Sciatic nerve (tissue), 2 donors: ENCODE measurements at places on chromosomes 1 and 21. TPM values are rescaled to one million over a fixed set of nuclear protein-coding genes. Genes with fewer than 3 reads are reported as not detected.

- peak; percentile 73 for DNase-seq
Observed at GRCh38 chr1:218344814-218345672, at the start of gene TGFB2. TGFB2 (plus strand) TSS chr1:218345336; CDS start chr1:218346702, 1,366 bp downstream.

- DNase-seq = no peak
Observed at GRCh38 chr21:14095056-14095455, 115.7 kb downstream of the LIPI start.

- no peak for DNase-seq
Observed at GRCh38 chr1:35085421-35085820, 6.2 kb downstream of the ZMYM1 start.

DNA sequence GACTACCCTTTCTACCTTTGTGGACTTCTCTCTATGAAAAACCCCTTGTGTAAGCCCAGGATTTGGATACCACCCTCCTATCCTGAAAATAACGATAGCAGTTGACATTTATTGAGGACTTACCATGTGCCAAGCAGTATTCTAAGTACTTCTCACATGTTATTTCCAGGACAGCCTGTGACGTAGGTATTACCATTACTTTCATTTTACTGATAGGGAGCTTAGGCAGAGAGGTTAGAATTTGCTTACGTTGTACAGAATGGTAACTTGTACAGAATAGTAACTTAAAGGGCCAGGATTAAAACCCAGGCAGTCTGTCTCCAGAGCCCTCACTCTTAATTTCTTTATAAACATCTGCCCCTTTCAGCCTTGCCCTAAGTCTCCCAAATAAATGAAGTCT, 138.3 kb downstream of the NTMT2 start:
- DNase-seq = no peak

DNA sequence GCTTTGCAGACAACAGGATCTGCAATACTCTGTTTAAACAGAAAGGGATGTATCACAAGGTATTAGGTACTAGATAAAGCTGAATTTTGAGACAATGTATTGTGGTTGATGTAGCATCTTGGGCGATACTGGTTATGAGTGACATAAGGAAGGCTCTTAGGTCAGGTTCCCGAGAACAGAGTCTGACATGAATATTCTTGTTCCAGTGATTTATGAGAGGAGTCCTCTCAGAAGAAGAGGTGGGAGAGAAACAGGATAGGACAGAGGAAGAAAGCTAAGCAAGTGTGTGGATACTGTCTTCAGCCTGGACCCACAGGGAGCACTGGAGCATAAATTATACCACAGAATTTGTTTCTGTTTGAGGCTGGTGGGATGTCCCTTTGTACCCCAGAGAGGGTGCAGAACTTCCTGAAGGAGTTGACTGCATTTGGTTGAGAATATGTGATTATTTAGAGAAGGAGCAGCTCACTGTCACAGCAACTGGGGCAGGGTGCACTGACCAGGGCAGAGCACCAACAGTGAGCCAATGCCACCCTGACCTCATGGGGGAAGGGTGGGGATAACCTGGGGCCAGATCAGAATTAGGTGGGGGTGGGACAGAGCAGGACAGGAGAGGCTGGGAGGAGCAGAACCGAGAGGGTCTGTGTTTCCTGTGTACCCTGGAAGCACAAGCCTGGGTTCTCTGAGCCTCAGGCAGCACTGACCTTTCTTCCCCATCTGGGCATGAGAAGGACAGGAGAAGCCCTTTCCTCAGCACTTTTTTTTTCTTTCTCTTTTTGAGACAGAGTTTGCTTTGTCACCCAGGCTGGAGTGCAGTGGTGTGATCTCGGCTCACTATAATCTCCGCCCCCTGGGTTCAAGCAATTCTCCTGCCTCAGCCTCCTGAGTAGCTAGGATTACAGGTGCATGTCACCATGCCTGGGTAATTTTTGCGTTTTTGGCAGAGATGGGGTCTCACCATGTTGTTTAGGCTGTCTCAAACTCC, 36.3 kb upstream of the SLC6A9 start:
- no peak for DNase-seq

GRCh38 chr1:116334015-116334547, 39.0 kb upstream of the ATP1A1 start:
- DNase-seq = no peak

GRCh38 chr1:205355075-205355453, 1.7 kb downstream of the KLHDC8A start:
- no peak for DNase-seq

GRCh38 chr1:88061492-88062177, 622.4 kb upstream of the PKN2 start:
- peak; percentile 72 for DNase-seq

DNA sequence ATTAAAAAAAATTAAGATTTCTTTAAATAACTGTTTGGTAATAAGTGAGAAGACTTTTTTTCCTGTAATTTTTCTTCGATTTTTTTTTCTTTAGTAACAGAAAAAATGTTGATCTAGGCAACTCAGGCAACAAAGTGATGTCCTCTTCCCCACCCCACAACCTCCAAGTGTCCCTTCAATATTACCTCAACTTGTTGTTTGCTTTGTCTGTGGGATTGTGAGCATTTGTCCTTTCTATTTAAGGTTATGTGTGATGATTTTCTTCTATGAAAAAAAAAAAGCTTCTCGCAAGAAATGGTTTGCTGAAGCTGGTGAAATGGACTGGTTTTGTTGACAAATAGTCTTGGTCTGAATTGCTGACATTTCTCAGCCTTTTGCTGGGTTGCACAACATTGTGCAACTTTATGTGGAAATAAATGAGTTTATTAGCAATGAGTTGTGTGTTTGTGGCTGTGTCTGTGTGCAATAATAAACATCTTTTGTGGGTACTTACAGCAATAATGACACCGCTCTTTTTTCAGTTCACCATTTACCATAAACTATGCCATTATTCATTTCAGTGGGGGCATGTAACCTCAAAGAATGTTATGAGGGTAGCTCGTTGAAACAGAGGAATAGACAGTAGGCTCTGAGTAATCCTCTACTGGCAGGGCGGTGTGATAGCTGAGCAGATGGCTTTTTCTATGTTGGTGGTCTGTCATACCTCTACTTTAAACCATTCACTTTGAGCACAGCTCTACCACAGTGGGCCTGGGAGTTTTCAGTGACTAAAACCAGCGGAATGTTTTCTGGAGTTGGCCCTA, 218.4 kb downstream of the HLX start:
- no peak for DNase-seq

- no peak for DNase-seq
Observed at GRCh38 chr1:182809414-182809957, 19.9 kb downstream of the NPL start.

GRCh38 chr1:243890576-243890975, 40.5 kb upstream of the AKT3 start:
- no peak for DNase-seq

GRCh38 chr1:226988334-226988666, 48.2 kb downstream of the COQ8A start:
- no peak for DNase-seq

DNA sequence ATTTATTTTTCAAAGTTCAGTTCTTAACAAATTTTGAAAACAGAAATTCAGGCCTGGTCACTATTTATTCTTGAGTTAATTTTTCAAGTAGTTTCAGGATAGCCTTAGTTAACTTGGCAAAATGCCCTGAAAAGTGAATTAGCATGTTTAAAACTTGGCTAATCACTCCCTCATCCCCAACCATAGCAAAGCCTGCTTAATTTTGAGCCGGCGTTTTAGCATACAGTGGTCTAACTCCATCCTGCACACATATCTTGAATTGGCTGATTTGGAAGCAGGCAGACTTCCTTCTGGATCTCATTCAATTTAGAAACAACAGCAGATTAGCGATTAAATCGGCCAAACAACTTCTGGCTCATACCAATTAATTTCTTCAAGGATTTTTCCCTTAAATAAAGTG, 439.2 kb downstream of the PTBP2 start:
- no peak for DNase-seq

GRCh38 chr1:158333405-158334155, 2.2 kb upstream of the CD1B start:
- DNase-seq = no peak

DNA sequence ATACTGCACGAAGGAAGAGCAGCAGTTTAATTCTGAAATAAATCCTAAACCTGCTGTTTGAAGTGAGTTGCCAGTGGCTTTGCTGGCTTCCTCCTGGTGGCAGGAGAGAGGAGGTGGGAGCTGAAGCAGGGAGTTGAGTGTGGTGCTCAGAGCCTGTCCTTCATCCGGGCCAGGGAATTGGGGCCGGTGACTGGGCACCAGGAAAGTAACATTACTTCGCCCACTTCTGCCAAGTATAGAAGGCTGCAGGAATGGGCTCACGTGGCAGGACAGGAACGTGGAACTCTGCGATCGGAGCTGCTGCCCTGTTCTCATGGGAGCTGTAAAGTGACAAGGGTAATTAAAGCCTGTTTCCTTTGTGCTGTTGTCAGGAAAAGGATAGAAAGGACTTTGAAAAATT, 8.7 kb downstream of the TOR3A start:
- DNase-seq = no peak

GRCh38 chr1:13605159-13605558, 21.5 kb downstream of the PDPN start:
- no peak for DNase-seq

DNA sequence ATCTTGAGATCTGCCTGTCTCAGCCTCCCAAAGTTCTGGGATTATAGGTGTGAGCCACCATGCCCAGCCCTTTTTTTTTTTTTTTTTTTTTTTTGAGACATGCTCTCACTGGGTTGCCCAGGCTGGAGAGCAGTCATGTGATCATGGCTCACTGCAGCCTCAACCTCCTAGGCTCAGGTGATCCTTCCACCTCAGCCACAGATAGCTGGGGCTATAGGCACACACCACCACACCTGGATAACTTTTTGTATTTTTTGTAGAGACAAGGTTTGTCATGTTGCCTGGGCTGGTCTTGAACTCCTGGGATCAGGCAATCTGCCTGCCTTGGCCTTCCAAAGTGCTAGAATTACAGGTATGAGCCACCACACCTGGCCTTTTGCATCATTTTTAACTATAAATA, 17.7 kb upstream of the PRRC2C start:
- DNase-seq = no peak

DNA sequence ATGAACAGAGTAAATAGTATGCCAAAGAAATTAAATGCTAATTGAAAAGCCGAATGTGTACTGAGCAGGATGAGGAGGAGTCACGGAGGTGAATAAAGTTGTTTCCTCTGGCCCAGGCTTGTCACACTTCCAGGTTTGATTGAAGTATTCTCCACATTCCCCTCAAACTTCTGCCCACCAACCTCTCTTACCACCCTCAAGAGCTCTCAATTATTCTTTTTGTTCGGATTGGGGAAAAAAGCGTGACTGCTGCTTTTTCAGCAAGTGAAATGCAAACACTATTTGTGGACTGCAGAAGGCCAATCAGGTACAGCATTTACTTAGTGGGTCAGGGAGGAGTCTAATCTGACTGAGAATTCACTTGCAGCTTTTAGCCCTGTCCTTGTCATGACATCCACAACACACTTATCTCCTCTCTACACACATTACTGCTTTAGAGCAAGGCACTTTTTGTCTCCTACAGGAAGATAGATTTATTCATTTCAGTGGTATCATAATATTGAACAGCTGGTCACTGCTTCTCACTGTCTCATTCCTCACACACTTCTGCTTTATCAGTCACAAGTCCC, 375.6 kb upstream of the PRMT6 start:
- DNase-seq = no peak

- DNase-seq = no peak
Observed at GRCh38 chr1:20497506-20497905, 10.4 kb downstream of the MUL1 start.

Gene OR6K2
- total RNA-seq = not detected

Gene CSMD2
- total RNA-seq = 1.5 TPM

Gene UBL4B
- total RNA-seq = not detected

Gene SH2D5
- total RNA-seq = not detected

Gene LPAR3
- total RNA-seq = 0.36 TPM

Gene C8B
- not detected for total RNA-seq

Gene CFHR4
- total RNA-seq = not detected

Gene CTBS
- 18.1 TPM for total RNA-seq

Gene CAPN8
- total RNA-seq = not detected
